ENCODE measurements at places on chromosomes 6 and 20.

DNA sequence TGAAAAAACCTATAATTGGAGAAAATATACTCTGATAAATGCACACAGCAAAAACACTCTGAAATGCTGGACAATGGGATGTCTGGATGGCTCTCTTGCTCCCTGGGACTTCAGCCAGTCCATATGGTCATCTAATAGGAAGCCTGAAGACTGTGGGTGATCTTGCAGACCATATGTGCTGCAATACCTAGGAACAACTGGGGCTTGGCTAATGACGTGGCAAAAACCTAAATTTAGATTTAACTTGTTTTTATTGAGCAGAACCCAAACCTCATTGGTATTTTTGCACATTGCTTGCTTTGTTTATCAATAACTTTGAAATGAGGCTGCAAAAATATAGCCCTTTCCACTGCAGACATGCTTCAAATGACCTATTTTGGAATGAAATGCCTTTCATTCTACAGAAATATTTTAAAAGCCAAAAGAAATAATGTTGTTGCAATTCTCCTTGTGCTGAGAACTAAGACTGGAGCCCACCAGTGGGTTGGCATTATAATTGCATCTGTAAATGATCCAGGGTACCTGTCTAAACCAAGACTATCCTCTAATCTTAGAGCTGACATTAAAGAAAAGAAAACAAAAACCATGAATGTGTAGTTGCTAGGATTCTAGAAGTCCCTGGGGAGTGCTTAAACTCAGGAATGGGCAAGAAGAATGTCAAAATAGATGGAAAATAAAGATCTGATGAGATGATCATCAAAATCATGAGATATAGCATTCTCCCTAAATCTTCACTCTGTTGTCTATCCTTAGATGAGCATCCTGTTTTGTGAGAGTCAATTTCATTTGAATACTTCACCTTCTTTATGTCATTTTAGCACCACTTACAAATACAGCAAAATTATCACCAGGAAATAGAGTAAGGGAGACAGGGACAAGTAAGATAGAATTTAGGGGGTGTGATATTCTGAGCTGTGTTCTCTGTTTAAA lies 152.1 kb upstream of the RIMS1 start:
- no peak for DNase-seq

GRCh38 chr6:164505425-164505824 lies 804.0 kb downstream of the C6orf118 start:
- no peak for DNase-seq

- no peak for DNase-seq
Measured at GRCh38 chr20:10200330-10200729, 18.3 kb upstream of the SNAP25 start.

DNA sequence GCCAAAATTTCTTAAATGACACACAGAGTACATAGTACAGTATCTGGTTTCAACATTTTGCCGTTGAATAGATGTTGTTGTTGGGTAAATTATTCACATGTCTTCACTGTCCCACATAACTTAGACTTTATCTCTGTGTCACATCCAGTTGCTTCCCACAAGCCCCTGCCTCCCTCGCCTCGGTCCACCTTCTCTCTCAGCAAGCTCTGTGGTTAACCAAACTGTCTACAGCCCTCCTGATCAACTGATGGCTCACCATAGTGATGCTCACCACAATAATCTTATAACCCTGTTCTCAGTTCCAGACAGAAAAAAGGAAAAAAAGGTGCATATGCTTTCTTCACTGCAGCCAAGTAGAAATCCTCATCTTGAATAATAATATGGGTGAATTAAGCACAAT lies 23.0 kb downstream of the IL17F start:
- peak; percentile 72 for DNase-seq

DNA sequence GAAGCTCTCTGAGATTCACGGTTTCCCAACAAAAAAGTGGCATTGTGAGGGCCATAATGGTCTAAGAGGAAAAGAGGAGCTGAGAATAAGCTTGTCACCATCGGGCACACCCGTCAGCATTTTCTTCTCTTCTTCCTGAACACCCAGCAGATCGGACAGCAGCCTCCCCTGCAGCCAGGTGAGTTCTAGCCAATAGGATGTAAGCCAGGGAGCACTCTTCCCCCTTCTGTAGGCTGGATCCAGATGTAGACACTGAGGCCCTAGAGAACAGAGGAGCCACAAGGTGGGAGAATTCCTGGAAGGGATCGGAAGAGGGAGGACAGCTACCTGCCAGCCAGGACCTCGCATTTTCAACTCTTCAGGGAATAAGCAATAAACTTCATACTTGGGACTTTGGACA lies 228.0 kb downstream of the SYNDIG1 start:
- no peak for DNase-seq

- peak; percentile 30 for DNase-seq
Measured at GRCh38 chr6:149471801-149472200, 13.0 kb downstream of the ZC3H12D start.

- no peak for DNase-seq
Measured at GRCh38 chr6:88179692-88180091, 13.5 kb upstream of the CNR1 start.

GRCh38 chr6:29887330-29887818 lies 55.0 kb upstream of the HLA-A start:
- peak; percentile 34 for DNase-seq

DNA sequence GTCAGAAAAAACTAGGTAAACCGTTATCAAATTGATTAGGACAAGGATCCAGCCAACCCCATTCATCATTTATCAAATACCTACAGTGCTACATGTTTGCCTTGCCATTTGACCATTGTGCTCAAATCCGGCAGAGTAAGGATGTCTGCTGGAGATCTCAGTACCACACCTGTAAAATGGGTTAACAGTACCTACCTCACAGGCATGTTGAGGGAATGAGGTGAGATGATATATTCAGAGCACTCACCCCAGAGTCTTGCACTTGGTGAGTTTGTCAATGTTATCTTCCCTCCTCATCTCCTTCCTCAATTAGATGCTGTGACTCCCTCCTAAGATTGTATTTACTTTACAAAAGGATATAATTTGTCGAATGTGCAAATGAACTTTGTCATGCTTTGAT lies 54.5 kb upstream of the DSP start:
- no peak for DNase-seq

- DNase-seq = no peak
Measured at GRCh38 chr20:51409192-51409880, 133.2 kb downstream of the NFATC2 start.

GRCh38 chr6:110949679-110950285 lies 8.7 kb upstream of the GTF3C6 start:
- DNase-seq = peak; percentile 44

DNA sequence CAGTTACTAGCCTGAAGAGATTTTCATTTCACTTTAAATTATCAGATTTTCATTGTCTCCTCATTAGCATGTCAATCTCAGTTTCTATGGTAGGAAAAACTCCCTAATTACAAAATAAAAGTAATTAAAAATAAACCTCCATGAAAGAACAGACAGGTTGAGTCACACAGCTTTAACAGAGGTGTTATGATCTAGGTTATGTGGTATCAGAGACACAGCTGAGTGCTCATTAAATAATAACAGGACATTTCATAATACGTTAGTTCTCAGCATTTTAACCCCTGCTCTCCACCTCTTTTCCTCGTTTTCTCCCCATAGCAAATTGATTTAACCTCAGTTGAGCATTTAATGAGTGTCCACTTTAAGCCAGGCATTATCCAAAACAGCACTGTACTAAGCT lies 21.9 kb downstream of the TPBG start:
- DNase-seq = no peak

- no peak for DNase-seq
Measured at GRCh38 chr6:125259354-125259736, 42.4 kb downstream of the HDDC2 start.

GRCh38 chr6:6915813-6916547 lies 191.8 kb upstream of the RREB1 start:
- DNase-seq = no peak

DNA sequence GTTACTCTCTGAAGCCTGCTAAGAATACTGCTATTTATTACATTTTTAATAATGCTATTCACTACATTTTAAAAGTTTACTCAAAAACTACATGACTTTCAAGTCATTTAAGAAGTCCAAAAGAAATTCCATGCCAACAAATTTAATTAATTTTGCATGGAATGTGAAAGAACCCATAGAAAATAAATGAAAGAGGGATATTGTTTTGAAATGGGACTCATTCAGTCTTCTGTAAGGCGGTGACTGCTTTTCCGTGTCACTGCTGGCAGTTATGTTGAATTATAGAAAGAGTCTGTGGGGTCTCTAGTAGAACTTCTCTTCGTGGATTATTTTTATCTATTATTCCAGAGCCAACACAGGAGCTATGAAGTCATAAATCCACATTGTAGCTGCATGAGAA lies 211.2 kb downstream of the LAMA2 start:
- DNase-seq = no peak

DNA sequence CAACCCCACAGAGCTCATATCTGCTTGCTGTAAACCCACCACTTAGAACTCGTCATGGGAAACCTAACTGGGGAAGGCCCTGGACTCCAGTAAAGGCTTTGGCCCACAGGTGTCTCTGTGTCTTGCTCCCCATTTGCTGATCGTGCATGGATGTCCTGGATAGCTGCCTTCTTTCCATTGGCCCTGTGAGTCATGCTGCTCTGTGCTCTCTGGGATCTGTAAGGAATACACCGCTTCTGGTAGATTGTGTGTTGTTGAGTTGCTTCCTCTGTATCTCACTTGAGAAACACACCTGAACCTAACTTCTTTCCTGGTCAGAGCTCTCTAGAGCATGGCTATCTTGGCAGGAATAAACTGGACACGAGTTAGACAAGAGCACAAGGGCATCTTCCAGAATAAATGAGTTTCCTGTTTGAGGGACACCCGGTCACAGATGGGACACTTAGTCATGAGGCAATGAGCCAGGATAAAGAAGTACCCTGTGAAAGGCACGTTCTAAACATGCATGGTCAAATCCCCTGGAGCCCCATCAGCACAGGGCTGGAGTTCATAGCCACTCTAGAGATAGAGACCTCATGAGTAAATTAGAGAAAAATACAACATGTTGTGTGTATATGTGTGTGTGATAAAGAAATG lies 99.6 kb upstream of the TMEM170B start:
- no peak for DNase-seq

GRCh38 chr20:17557675-17558006 lies 12.2 kb upstream of the DSTN start:
- DNase-seq = no peak

- no peak for DNase-seq
Measured at GRCh38 chr6:84007871-84008270, 25.7 kb upstream of the MRAP2 start.
